WERI-Rb-1 (cell line): ENCODE measurements at places on chromosomes 1 and 21.

DNA sequence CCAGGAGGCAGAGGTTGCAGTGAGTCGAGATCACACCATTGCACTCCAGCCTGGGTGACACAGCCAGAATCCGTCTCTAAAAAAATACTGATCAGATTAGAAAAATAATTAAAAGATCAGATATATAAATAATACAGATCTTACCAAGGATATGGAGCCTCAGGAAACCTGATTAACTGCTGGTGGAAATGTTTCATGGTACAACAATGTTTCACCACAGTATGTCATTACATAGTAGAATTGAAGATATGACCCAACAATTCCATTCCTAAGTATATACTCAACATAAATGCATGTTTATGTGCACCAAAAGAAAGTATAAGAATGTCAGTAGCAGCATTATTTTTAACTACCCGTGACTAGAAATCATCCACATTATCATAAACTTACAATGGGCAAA lies 41.7 kb downstream of the CD53 start:
- DNase-seq: no peak

- no peak for DNase-seq
Measured at GRCh38 chr1:241918879-241919278, 38.7 kb upstream of the BECN2 start.

GRCh38 chr1:46301406-46301807 lies 2.0 kb downstream of the LRRC41 start:
- DNase-seq: no peak

DNA sequence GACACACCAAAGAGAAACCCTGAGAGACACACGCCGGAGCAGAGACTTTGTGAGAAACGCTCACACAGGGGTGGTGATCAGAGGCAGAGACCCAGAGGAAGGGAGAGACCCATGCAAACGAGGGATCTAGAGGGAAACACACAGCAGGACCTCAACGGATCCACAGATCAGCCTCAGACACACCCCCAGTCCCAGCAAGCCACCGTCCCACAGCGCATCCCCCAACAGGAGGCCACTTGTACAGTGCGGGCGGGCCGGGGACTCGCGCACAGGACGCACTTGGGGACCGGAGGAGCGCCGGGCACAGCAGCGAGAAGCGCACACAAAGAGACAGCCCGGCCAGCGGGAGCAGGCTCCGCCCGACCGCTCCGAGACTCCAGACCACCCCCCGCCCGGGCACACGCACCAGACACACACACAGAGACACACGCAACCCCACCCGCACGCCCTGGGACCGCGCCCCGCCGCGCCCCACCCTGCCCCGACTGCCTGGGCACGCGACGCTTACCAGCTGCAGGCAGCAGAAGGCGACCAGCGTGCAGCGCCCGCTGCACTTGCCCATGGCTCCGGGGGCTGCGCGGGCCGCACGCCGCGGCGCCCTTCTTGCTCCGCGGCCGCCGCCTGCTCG lies 587 bp downstream of the NKAIN1 start:
- peak; percentile 66 for DNase-seq

DNA sequence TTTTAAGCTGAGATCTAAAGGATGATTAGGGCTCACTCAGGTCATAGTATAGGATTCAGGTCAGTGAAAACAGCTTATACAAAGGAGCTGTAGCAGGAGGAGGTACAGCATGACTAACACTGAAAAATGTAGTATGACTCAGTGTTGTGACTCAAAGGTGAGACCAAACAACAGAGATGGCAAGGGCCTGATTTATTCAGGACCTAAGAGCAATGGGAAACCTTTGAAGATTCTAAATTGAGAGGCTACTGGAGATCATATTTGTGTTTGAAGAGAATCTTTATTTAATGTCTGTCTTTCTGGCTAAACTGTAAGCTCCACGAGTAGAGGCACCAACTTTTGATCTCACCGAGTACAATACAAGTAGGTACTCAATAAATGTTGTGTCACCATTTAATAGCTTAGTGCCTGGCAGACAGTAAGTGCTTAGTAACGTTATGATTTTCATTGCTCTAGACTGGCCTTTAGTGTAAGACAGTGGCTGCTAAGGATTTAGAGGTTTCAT lies 43.5 kb downstream of the PRKAA2 start:
- no peak for DNase-seq

DNA sequence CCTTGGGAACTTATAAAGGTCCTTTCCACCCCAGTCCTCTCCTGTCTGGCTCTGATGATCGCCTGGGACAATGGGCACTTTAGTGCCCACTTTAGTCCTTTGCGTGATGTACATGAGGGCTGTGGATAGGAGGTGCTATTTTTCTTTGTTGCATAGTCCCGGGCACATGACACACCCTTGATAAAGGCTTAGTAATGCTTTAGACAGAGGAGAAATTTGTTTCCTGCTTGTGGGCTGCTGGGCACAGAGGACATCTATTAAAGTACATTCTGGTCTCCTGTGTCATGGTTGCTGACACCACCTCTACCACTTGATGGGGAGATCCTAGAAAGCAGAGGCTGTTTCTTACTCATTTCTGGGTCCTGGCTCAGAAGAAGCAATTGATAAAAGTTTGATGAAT lies 5.4 kb upstream of the KNCN start:
- no peak for DNase-seq

GRCh38 chr1:187476671-187477070 lies 647.9 kb downstream of the PLA2G4A start:
- DNase-seq: no peak

GRCh38 chr1:200888349-200888838 lies 6.3 kb upstream of the INAVA start:
- DNase-seq: peak; percentile 49

- peak; percentile 37 for DNase-seq
Measured at GRCh38 chr1:43766086-43766784, 58.9 kb downstream of the ST3GAL3 start.

DNA sequence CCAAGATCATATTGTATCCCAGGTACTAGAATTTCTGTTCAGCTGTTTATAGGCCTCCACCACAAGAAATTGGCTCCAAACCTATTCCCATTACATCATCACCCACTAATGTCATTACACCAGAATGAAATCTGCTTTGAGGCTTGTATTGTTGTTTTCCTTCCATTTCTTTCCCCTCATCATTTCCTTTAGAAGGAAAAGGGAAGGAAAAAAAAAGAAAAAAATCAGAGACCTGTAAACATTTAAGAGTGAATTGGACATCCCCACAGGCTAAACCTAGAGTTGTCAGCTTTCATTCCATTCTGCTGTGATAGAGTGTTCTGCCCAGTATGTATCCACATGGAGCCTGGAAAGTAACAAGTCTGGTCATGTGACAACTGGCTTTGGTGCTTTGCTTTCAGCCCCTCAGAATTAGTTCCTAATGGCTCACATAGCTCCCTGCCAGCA lies 44.6 kb downstream of the NFYC start:
- DNase-seq: no peak

GRCh38 chr1:183568176-183569021 lies 21.9 kb downstream of the NCF2 start:
- no peak for DNase-seq

- no peak for DNase-seq
Measured at GRCh38 chr21:35102488-35103371, 53.6 kb upstream of the RUNX1 start.

GRCh38 chr1:160353223-160353622 lies 10.0 kb downstream of the NCSTN start:
- no peak for DNase-seq

GRCh38 chr1:172447641-172448040 lies 3.8 kb upstream of the PIGC start:
- no peak for DNase-seq

- no peak for DNase-seq
Measured at GRCh38 chr1:2617971-2618470, 14.8 kb downstream of the MMEL1 start.

DNA sequence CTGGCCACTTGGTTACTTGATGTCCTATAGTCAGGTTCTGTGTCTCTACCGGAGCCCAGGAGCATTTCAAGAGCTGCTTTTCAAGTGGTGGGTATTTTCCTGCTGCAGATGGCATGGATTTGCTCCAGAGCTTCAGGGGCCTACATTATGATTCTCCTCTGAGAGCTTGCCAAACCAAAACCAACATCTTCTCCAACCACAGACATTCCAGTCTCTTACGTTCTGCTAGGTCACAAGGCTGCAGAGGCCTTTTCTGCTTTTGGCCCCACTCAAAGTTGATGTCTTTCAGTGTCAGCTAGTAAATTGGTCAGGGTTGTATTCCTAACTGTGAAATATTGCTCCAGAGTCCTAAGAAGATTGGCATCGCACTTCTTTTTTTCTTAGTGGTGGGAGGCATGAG lies 14.7 kb upstream of the AQP10 start:
- no peak for DNase-seq

- no peak for DNase-seq
Measured at GRCh38 chr1:94729267-94729666, 90.9 kb upstream of the SLC44A3 start.

DNA sequence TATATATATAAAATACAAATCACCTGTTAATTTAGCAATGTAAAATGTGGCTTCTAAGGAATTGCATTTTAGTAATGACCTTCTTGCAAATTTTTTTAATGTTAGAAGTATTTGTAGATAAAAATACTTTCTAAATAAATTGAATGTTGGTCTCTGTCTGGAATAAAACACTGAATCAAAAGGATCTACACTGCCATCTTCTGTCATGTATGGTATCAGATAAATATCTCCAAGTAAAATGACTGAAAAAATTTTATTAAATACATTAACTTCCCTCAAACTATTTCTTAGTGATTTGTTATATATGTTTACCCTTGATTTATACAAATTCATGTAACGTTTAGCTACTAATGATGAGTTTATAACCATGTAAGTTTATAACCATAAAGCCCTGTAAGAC lies 2029.3 kb downstream of the MRPL39 start:
- DNase-seq: no peak

GRCh38 chr1:156750191-156750672 lies 1.2 kb downstream of the HDGF start:
- DNase-seq: peak; percentile 64

- peak; percentile 81 for DNase-seq
Measured at GRCh38 chr1:40668769-40669525, 3.5 kb upstream of the RIMS3 start.

DNA sequence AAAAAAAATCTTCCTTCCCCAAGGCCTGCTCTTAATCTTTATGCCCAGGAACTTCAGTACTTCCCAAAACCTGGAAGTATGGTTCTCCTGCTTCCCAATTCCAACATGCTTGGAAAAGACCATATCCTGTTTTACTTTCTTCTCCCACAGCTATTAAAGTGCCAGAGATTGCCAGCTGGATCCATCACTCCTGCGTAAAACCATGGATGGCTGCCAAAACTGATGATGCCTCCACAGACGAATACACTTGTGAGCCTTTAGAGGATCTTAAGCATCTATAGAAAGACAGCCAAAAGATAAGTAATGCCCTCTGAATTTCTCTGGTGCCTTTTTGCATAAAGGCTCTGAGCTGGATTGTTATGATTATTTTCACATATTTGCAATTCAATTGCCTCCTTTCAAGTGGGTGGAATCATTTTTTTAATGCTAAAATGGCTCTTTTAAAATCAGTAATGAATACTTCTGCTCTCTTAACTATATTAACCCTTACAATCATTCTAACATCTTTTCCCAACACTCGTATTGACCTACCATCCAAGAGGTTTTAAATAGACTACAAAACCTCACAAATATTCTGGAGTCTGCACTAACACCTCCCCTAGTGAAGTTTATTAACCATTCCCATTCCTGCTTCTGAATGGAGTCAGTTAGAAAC lies 1807.8 kb downstream of the BRINP3 start:
- no peak for DNase-seq

DNA sequence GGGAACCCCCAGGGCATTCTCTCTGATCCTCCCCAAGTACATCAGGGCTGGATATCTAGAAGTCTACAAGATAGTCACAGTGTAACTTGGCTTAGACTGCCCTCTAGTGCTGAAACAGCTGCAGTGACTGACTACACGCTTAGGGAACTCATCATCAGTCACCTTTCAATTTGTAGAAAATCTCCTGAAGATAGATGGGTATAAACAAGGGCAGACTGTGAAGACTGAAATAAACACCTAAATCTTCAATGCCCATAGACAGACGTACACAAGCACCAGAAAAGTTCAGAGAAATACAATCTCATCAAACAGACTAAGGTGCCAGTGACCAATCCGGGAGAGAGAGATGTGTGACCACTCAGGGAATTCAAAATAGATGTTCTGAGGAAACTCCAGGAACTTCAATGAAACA lies 46.6 kb downstream of the PACC1 start:
- DNase-seq: peak; percentile 66

- peak; percentile 19 for DNase-seq
Measured at GRCh38 chr21:20739421-20739820, 258.8 kb upstream of the NCAM2 start.

DNA sequence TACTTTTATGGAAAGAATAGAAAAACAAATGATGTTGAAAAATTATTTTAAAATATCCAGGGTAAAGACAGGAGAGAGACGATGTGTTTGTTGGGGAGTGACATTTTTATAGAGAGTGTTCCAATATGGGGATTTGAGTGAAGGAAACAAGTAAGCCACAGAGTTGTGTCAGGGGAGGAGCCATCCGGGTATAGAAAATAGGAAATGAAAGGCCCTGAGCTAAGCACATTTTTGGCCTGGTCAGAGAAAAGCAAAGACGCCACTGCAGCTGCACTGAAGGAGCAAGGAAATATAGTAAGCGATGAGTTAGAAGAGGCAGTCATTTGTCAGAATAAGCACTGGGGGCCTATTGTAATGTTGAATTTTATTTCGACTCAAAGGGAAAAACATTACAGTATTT lies 107.3 kb upstream of the ADGRL4 start:
- DNase-seq: no peak

- no peak for DNase-seq
Measured at GRCh38 chr1:114669562-114670082, at the start of gene DENND2C. Gene DENND2C, minus strand, starts transcription at chr1:114670049. Its CDS starts 44,065 bp downstream, at chr1:114625984.

GRCh38 chr1:107058245-107059032 lies 2.0 kb downstream of the PRMT6 start:
- DNase-seq: no peak

GRCh38 chr1:219402925-219403324 lies 210.0 kb downstream of the ZC3H11B start:
- DNase-seq: no peak

DNA sequence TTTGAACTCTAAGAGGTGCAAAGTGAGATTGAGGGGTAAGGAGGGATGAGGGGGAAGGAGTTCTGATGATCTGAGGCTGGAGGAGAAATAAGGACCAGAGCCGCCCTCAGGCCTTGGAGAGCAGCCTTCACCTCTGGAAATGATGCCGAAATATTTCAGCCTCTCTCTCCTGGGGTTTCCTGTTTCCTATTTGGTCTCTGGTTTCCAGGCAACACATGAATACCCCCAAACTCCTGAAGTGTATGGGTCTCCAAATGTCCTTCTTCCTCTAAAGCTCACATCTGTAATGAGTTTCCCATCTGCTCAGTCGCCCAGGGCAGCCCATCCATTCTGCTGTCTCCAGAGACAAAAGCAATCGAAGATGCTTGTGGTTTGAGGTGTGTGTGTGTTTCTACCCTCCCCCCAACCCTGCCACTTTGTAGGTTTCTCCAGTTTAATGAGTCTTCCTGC lies 52.0 kb upstream of the FAM20B start:
- no peak for DNase-seq
